ENCODE measurements at places on chromosomes 12 and 14. TPM values are rescaled to one million over a fixed set of nuclear protein-coding genes. Genes with fewer than 3 reads are reported as not detected.

CNTN1 gene
- total RNA-seq, result 3.0 TPM

TAS2R46 gene
- 6.3 TPM for total RNA-seq

PROX2 gene
- not detected for total RNA-seq

DLGAP5 gene
- total RNA-seq, result 66.5 TPM

RBMS2 gene
- total RNA-seq, result 18.2 TPM

CCDC177 gene
- under 0.01 TPM for total RNA-seq

COX8C gene
- not detected for total RNA-seq

USP5 gene
- 134 TPM for total RNA-seq

LGMN gene
- total RNA-seq, result 25.1 TPM

KCNA1 gene
- under 0.01 TPM for total RNA-seq

SALL2 gene
- 6.0 TPM for total RNA-seq

SSTR1 gene
- 1.2 TPM for total RNA-seq

CACNA2D4 gene
- 1.5 TPM for total RNA-seq

ARHGEF25 gene
- 24.4 TPM for total RNA-seq

CCDC197 gene
- total RNA-seq, result not detected

RPL10L gene
- not detected for total RNA-seq

MYO1A gene
- total RNA-seq, result not detected

PUS7L gene
- total RNA-seq, result 27.3 TPM

ZNF84 gene
- total RNA-seq, result 24.1 TPM

KCNC2 gene
- total RNA-seq, result not detected

KLRD1 gene
- total RNA-seq, result 0.66 TPM

PYGL gene
- 90.3 TPM for total RNA-seq

All from smooth muscle cell of trachea (primary cell).